ENCODE measurements at places on chromosomes 1 and 21. TPM values are rescaled to one million over a fixed set of nuclear protein-coding genes. Genes with fewer than 3 reads are reported as not detected.

Gene RGS7
- polyA plus RNA-seq, result 4.6 TPM

Gene ADAM30
- not detected for polyA plus RNA-seq

GRCh38 chr1:165116171-165116570, 240.3 kb downstream of the LMX1A start:
- no peak for DNase-seq

- no peak for DNase-seq
Observed at GRCh38 chr1:160826546-160826945, 30.6 kb downstream of the LY9 start.

- no peak for DNase-seq
Observed at GRCh38 chr1:42979896-42980800, 21.5 kb upstream of the SLC2A1 start.

DNA sequence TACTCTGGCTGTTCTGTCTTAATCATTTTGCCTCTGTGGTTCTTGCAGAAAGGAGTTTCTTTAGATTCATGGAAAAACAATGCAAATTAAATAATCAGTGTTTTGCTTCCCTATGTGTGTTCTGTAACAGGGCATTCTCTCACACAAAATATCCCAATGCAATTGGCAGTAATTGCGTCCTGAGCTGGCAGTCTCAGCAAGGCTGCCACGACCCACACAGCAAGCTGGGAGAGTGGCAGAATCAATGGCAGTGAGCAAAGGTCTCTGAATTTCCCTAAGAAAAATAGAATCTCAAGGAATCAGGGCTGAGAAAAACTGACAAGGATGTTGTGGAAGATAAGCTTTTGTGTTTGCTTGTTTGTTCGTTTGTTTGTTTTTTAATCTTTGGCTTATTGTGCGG, 198.1 kb upstream of the ST6GALNAC5 start:
- DNase-seq, result no peak

Gene ITLN2
- polyA plus RNA-seq, result not detected
